HEK293T (cell line): ENCODE measurements at places on chromosomes 16 and 17.

- DNase-seq, result no peak
Measured at GRCh38 chr16:70416748-70417616, 21.9 kb downstream of the ST3GAL2 start.

- DNase-seq, result no peak
Measured at GRCh38 chr16:88192601-88193000, 190.2 kb upstream of the ZNF469 start.

- no peak for DNase-seq
Measured at GRCh38 chr16:35492225-35492624, 2032.8 kb downstream of the TP53TG3F start.

GRCh38 chr17:4362141-4362540 lies 4.3 kb downstream of the UBE2G1 start:
- no peak for DNase-seq

DNA sequence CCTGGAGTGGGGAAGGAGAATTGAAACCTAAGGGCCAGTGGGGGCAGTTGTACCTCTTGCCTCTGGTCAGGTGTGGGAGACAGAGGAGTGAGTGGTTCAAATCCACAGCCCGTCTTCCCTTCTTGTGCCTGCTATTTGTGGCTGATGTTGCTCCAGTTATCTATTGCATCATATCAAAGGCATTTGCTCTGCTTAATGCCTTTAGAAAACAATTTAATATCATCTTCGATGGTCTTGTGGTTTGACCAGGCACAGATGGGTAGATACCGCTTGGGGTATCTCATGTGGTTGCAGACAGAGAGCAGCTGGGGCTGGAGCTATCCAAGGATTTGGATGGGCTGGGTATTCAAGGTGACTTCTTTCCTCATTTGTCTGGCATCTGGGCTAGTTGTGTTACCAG lies 376.1 kb upstream of the RBFOX1 start:
- DNase-seq, result no peak

GRCh38 chr17:48068491-48068961 lies 20.4 kb downstream of the NFE2L1 start:
- DNase-seq, result peak; percentile 58

GRCh38 chr17:42766124-42766523 lies 5.1 kb downstream of the RAMP2 start:
- DNase-seq, result no peak

- no peak for DNase-seq
Measured at GRCh38 chr17:16470265-16470664, 21.7 kb downstream of the LRRC75A start.

GRCh38 chr16:1643521-1643920 lies 31.4 kb downstream of the CRAMP1 start:
- no peak for DNase-seq

GRCh38 chr16:74051-74746 lies 1.8 kb upstream of the RHBDF1 start:
- no peak for DNase-seq

DNA sequence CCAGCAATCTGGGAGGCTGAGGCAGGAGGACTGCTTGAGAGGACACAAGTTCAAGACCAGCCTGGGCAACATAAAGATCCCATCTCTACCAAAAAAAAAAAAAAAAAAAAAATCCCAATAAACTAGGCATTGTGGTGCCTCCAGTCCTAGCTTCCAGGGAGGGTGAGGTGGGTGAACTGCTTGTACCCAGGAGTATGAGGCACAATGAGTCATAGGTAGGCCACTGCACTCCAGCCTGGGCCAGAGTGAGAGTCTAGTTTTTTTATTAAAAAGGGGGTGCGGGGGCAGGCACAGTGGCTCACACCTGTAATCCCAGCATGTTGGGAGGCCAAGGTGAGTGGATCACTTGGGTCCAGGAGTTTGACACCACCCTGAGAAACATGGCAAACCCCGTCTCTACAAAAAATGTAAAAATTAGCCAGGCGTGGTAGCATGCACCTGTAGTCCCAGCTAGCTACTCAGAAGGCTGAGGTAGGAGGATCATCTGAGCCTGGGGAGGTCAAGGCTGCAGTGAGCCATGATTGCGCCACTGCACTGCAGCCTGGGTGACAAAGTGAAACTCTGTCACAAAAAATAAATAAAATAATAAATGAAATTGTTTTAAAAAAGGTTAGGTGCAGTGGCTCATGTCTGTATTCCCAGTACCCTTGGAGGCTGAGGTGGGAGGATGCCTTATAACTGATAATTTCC lies 7.8 kb upstream of the CHST6 start:
- DNase-seq, result no peak

- no peak for DNase-seq
Measured at GRCh38 chr16:4166821-4167220, 50.6 kb upstream of the ADCY9 start.

DNA sequence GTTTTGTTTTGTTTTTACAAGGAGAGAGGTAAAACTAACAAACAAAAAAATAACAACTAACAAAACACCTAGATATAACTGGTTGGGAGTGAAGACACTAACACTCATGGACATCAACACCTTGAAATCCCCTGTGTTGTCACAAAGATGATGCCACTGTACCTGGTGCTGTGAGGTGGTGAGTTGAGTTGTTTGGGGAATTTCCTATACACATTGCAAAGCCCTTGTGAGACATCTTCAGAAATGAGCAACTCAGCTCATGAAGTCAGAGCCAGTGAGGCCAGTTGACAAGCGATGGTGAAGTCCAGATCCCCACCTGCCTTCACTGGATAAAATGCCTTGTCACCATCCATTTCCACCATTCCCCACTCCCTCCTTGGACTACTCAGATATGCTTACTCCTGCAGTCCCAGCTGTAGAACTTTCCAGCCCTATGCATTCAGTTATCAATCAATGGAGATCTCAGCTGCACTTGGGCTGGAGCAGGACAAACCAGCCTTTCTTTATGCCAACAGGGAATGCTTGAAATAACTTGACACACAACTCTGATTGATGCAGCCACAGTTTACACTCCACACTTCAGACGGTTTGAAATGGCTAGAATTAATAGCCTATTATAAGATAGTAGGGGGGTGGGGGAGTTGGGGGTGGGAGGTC lies 22.2 kb downstream of the ANKFN1 start:
- DNase-seq, result no peak

DNA sequence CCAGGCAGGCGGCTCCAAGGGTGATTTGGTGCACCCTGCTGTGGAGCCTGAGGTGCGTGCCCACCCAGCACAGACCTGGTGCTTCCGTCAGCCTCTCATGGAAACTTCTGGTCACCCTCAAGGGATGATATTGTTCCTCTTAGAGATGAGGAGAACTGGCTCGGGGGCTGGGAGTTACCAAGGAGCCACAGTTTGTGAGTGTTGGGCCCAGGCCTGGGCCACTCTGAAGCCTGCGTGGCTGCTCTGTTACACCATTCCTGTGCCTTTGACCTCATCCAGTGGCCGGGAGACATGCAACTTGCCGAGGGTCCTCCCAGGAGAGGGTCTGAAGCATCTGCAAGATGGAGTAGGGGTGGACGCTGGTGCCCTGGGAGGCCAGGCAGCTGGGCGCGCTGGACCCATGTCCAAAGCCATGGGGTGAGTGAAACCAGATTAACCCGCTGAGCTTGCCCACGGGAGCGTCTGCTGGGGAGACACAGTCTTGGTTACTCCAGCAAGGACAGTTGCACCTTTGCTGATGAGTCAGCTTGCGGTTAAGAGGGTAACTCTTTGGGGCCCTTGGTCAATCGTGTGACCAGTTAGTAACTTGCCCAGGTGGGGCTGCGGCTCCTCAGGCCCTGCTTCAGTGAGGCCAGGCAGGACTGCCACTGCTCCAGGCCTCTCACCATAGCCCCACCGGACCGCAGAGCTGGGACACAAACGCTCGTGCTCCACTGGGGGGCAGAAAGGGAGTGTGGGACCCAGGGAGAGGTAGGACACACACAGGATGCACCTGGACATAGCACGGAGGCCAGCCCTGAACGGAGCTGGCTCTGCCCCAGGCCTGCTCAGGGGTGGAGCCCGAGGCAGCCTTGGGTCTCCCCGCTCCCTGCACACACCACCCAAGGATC lies 7.5 kb downstream of the C16orf90 start:
- no peak for DNase-seq

DNA sequence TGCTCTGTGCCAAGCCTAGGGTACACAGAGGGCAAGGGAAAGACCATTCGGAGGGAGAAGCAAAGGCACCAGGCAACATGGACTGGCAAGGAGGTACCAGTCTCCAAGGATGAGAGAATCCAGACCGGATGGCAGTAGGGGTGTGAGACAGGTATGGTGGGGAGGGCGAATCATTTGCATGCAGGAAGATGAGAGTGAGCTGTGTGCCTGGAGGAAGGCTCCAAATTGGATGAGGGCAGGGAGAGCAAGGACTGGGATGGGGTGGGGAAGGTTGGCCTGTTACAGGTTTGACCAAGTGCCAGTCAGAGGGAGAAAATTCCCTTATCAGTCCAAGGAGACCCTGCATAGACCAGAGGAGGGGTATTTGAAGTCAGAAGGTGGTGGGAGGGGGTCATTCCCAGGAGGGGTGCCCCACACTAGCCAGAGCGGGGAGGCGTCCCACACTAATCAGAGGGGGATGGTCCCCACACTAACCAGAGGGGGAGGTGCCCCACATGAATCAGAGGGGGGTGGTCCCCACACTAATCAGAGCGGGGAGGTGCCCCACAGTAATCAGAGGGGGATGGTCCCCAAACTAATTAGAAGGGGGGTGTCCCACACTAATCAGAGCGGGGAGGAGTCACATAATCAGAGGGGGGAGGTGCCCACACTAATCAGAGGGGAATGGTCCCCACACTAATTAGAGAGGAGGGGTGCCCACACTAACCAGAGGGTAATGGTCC lies 737 bp downstream of the CANT1 start:
- no peak for DNase-seq

DNA sequence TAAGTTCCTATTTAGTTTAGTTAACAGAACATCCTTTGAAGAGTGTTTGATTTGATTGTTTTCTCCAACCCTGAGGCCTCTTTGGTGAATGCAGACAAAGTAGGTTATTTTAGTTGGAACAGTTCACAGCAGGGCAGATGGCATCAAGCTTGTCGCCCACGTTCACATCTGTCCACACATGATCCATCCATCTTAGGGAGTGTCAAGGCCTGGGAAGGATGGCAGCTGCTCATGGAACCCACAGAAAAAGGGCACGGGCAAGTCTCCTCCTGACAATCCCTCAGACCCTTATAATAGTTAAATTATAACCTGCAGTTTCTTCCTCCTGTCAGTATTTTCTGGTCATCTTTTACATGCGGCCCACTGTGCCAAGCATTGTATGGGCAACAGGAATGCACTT lies 60.2 kb downstream of the KNOP1 start:
- no peak for DNase-seq

- DNase-seq, result no peak
Measured at GRCh38 chr16:21185659-21186325, 25.6 kb downstream of the ZP2 start.

GRCh38 chr17:81339191-81339533 lies 44.1 kb upstream of the SLC38A10 start:
- DNase-seq, result no peak

DNA sequence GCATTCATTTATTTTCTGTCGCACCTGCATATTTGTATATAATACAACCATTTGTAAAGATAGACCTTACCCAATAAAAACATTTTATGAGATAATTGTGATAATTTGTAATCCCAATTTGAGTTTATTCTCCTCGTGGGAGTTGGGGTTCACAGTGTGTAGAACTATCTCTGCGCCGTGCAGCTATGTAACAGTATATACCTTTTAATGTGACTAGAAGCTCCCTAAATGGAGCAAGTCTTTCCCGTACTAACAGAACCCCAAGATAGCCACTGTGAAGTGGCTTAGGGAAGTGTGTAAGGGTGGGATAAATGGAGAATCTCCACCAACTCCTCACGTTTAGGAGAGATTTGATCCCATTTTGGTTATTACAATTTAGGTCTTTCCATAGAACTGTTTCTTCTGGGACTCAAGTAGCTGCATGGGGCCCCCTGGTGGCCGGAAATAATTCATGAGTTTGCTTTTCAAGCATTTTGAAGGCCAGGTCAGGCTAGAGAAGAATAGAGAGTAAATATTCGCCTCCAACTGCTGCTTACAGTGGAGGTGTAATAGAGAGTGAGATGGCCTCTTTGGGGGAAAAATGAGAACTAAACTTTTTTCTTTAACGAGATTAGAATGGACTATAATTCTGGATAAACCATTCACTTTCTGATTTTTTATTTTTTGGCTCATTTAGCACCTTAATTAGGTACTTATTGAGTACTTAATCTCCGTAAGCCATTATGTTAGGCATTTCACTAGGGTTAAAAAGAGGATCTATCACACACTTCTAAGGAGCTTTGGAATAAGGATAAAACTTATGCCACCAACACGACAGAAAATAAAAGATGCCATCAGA lies 4.5 kb downstream of the TMEM100 start:
- DNase-seq, result peak; percentile 49

- DNase-seq, result peak; percentile 75
Measured at GRCh38 chr16:24255456-24256371, at the start of gene CACNG3. CACNG3 (plus strand) TSS chr16:24256335; CDS start chr16:24256755, 420 bp downstream.

DNA sequence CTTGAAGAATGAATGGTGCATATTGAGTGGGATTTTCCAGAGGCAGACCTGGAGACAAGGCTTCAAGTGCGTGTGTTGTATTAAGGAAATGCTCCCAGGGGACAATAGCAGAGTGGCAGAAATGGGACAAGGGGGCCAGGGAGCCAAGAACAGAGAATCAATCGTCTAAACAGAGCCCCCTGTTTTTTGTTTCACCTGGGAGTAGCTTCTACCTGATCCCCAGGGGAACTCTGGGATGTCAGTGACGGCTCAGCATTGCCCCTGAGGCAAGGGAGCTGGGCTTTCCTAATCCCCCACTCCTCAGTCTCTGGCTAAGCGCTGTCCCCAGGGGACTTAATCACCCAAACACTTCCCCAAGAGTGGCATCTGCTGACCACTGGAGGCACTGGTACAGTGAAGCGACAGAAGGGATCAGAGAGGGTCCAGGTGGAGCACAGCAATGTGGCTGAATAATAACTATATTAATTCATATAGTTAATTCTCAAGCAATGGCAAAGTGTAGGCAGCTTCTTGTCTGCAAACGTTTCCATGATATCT lies 35.7 kb upstream of the C16orf78 start:
- no peak for DNase-seq

DNA sequence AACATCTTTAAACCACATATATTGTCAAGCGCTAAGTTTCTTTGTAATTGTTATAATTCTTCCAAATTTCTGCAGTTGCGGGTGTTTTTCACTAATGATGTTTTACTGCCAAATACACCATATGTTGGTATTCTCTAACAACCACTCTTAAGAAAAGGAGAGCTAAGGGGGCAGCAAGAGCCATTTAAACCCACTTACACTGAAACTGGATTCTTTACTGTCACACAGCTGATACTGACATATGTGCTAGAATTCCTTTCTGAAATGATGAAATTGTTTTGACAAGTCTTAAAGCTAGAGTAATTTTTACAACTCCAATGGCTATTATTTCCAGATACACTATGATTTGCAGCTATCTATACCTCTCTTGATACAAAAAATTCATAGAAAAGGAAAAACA lies 483.1 kb downstream of the CDH11 start:
- DNase-seq, result no peak

DNA sequence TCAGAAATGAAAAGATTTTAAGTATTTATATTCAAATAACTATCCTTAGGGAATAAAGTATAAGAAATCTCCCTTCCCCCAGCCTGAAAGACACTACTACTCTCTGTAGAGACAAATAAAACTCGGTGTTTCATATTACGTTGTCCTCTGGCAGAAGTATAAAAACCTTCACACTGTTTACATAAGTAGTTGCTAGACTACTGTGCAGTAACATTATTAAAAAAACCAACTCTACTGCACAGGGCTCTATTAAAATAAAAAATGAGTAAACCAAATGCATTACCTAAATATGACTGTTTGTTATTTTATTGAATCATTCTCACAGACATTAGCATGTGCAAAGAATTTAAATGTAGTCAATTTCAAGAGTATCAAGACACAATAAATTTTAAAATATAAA lies 67.4 kb downstream of the MED13 start:
- no peak for DNase-seq
